ENCODE measurements at places on chromosomes 16 and 17.

GRCh38 chr16:6493555-6493954 is 839.1 kb upstream of the RBFOX1 start:
- DNase-seq, result no peak

DNA sequence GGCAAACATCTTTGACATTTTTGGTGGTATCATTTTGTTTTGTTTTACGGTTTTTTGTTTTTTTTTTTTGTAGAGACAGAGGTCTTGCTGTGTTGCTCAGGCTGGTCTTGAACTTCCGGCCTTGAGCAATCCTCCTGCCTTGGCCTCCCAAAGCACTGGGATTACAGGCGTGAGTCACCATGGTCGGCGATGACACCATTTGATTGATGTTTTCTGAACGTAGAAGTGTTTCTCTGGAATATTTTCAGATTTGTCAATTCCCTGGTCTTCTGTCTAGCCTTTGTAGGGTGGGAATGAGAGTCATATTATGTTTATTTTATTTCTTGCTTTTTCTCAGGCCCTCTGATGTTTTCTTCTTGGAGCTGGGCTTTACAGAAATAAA is 32.2 kb upstream of the BRD7 start:
- DNase-seq, result no peak

DNA sequence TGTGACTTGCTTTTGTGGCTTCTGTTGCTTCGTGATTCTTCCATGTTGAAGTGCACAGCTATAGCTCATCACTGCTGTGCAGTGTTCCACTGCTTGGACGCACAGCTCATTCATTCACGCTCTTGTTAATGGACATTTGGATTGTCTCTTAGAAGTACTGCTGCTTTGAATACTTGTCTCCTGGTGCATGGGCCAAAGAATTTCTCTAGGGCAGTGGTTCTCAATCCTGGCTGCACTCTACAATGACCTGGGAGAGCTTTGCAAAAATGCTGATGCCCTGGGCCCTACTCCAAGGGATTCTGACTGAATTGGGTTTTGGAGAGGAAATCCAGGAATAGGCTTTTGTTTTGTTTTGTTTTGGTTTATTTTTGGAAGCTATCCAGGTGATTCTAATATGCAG is 20.0 kb downstream of the CCL17 start:
- DNase-seq, result no peak

DNA sequence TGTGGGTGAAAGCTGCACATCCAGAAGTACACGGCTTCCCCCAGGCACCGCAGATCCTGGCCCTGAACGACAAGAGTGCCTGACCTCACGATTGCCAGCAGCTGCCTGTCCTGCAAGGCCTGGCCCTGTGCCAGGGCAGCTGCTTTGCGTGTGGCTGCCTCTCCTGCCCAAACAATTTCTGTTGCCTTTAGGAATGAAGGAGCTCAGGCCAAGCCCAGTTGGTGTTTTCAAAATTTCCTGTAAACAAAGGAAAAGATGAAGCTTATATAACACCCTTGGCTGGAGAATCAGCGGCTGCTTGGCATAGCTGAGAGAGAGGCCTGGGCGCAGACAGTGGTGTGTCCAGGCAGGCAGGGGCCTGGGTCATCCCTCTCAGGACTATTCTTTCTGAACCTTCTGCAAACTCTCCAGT is 11.7 kb upstream of the SLC47A2 start:
- DNase-seq, result no peak

DNA sequence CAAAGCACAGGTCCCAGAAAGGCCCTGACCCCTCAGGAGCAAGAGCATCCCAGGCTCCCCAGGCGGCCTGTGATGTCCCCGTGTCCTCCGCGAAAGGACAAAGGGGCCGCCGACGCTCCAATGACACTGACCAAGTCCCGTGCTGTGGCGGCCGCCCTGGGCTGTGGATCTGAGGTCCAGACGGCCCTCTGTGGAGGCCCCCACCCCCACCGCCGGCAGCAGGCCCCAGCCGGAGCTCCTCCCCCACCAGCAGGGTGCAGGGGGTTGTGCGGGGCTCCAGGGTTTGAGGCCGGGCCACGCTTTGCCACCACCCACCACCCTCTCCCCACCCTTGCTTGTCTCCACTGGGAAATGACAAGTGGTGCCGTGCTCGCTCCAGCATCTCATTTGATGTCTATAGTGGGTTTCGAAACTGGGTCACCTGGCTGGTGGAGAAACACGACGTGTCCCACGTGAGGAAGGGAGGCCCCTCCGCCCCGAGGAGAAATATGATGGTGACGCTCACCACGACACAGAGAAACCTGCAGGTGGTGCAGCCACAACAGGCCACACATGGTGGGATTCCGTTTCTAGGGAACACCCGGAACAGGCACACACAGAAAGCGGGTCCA is 31.2 kb upstream of the ZNF469 start:
- DNase-seq, result no peak

GRCh38 chr16:74605746-74606520 is 981 bp downstream of the GLG1 start:
- DNase-seq, result peak; percentile 43

DNA sequence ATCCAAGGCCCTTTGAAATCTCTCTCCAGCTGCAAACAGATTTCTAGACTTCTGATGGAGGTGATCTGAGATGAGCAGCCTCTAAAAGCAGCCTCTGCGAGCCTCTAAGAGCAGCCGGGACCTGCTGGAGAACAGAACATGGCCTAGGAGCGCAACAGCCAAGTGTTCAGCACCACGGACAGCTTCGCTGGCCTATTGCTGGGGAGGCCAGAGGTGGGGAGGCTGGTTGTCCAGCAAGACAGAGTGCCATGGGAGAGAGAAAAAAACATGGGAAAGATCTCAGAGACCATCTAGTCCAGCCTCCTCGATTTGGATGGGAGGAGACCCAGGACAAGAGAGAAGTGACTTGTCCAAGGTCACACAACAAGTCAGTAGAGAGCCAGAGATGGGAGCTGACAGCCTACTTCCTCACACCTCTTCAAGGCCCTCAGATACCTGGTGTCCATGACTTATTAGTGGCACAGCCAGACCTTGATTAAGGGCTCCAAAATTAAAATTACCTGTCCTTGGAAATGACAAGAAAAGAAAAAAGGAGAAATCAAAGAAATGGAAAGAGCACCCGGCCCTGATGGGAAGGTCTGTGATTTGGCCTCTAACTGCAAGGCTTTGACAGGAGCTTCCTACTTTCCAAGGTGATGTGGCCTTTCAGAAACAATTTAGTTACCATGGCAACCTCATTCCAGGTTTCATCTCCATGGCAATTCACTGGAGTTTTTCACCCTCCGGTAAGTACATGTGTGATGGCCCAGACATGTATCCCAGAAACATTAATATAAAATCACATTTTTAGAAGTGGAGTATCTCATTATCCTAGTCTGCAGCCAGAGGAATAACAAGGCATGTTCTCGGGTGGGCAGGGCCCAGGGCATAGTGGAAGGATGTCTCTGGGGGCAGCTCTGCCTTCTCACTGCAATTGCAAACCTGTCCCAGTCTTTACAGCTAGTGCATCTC is 14.5 kb downstream of the RPRML start:
- DNase-seq, result no peak

DNA sequence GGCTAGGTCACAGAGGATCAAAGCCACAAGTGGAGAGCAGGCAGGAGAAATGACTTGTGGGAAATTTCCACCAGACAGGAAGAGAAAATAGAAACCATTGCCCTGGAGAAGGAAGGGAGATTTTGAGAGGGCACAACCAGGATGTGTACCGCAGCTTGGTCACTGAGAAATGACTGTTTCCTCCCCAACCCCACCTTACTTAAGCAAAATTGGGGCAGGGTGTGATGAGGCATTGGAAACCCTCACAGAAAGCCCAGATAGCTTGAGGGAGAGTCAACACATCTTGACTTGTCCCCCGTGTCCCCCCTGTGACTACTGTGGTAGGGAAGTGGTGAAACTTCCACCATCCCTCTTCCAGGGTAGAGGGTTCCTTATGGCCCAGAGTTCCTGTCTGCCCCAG is 113.5 kb upstream of the FAM20A start:
- no peak for DNase-seq

- DNase-seq, result no peak
Observed at GRCh38 chr16:82062645-82063058, 27.6 kb downstream of the HSD17B2 start.

- no peak for DNase-seq
Observed at GRCh38 chr17:2042390-2042847, 597 bp downstream of the OVCA2 start.

DNA sequence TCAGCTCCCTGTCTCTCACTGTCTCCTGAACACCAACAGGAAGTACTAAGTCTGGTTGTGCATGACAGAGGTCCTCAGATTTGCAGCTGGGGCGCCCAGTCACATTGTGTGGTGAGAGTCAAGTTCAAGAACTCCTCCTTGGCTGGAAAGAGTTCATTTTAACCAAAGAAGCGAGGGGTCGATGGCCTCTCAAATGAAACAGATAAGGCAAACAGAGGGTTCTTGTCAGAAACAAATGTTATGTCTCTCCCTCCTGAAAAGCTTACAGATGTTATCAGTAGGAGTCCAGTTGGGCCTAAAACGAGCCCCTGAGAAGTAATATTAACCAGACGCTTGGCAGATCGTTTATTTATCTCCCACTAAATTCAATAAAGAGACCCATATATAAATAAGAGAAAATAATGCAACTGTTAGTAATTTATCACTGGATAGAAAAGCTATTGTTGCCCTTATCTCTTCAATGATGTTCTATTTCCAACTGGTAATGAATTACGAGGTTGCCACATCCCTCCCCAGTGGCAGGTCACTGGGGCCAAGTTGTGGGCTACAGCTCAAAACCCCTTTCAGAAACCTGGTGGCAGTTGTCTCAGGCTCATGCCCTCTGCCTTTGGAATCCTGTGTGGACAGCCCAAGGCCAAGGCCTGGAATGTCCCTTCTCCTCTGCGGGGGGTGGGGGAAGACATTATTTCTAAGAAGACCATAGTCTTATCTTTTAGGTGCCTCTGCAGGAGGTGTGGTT is 307.5 kb upstream of the DYNLRB2 start:
- no peak for DNase-seq

DNA sequence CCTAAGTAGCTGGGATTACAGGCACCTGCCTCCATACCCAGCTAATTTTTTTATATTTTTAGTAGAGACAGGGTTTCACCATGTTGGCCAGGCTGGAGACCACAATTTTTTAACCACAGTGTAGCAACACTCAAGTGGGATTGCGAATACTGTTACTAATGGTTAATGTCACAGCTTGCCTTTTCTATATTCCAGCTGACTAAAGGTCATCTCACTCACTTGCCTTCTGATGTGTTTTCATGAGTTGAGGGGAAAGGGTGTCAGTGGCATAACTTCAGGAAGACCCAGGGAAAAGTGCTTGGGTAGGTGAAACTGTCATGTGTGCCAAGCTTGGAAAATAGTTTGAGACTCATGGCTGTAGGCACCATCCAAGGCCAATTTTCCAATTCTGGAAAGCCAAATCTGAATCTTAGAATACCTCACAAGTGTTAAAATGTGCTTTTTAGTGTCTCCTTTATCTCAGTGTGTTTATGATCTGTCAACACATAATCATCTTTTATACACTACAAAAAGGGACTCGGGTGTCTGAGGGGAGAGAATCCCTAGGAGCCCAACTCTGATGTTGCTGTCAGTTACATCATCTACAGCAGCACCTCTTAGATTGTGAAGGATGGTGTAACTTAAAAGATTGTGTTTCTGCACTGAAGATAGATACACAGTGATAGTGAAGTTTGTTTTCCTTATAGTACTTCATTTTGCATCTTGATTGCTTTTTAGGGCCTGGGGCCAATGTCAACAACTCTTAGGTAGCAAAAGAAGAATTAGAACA is 27.1 kb downstream of the OGFOD1 start:
- no peak for DNase-seq

DNA sequence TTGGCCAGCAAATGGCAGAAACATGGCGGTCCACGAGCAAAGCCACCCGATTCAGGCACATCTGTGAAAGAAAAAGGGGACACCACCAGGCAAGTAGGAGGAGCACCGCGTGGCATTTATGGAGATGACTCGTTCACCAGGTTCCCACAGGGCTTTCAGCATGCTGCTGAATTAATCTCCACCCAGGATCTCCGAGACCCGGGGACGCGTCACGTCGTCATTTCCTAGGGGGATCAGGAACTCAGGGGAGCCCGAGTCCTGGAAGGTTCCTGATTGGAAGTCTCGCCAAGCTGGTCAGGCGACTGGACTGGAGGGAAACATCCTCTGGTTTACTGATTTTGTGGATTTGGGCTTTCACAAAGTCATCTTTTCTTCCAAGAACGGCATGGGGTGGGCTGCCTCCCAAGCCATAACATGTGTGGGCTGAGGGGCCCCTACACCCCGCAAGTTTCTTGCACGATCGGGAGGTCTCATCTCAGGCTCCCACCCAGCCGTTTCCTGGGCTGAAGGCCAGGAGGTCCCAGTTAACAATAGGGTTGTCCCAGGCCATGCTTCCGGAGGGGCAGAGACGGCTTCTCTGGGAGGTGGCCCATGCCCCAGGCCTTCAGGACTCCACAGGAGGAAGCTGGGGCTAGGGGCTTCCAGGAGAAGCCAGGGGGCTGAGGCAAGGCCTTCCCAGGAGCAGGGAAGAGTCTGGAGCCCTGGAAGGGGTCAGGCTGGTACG is 645 bp downstream of the DNAH17 start:
- no peak for DNase-seq

DNA sequence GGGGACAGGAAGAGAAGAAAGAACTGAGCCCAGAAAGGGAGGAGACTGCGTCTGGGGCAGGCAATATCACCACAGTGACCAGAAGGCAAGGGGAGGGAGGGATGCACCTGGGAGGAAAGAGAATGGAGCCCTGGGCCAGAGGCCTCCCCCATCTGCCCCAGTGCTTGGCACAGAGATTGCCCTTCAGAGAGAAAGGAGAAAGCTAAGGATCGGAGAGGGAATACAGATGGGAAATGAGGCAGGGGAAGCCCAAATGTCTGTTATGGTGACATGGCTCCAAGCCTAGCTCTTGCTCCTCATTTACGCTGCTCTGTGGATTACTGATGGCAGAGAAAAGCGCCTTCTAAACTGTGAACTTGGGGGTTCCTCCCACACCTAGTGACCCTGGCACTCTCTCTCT is 47.2 kb downstream of the PIPOX start:
- DNase-seq, result no peak

- DNase-seq, result no peak
Observed at GRCh38 chr16:49150341-49150740, 131.3 kb downstream of the CBLN1 start.

GRCh38 chr16:48498769-48499631 is 111.0 kb downstream of the N4BP1 start:
- DNase-seq, result peak; percentile 15

DNA sequence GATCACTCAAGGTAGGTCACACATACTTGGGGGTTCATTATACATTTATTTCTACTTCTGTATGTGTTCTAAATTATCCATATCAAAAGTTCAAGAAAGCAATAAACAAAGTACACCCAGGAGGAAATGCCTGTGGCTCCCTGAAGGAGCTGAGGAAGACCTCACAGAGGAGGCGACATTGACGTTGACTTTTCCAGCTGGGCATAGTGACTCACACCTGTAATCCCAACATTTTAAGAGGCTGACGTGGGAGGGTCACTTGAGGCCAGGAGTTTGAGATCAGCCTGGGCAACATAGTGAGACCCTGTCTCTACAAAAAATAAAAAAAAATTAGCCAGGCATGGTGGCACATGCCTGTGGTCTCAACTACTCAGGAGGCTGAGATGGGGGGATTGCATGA is 16.3 kb downstream of the ITGAD start:
- no peak for DNase-seq

Measured in Kasumi-1 (cell line).